COR-L47 (cell line): ENCODE measurements at places on chromosomes 7 and 10.
A peak's percentile ranks its signal among the peaks of the same experiment; 100 is the strongest.

- peak; percentile 47 for DNase-seq
Observed at GRCh38 chr10:3192856-3193635, 20.5 kb upstream of the PITRM1 start.

DNA sequence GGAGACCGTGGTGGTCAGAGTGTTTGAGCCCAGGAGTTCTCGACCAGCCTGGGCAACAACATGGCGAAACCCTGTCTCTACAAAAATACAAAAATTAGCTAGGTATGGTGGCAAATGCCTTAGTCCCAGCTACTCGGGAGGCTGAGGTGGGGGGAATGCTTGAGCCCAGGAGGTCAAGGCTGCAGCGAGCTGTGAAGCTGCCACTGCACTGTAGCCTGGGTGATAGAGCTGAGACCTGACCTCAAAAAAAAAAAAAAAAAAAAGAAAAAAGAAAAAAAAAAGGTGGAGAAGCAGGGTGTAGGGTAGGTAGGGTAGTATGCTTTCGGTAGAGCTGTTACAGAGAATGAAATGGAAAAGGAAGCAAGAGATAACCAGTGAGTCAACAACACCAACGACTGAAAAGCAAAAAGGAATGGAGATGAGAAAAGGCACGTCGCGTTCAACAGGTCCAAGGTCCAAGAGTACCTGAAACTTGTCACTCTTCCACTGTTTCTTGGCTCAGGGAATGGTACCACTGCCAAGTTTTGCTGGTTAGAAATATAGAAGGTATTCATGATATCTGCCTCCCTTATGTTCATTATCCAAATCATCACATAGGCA, 4.3 kb upstream of the RSBN1L start:
- no peak for DNase-seq

GRCh38 chr7:11751807-11752389, 80.1 kb downstream of the THSD7A start:
- DNase-seq: no peak

DNA sequence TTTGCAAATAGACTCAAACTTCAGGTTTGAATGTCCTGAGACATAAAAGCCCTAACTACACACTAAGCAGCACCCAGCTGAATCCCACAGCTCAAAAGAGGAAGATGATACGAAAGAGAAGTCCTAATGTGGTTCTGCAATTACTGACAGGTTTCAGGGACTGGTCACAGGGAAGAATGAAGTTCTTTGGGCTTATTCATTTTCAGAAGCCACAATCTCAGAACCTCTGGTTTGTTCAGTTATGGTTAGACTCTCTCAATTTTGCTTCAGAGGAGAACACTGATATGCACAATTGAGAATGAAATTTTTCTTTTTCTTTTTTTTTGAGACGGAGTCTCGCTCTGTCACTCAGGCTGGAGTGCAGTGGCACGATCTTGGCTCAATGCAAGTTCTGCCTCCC, 94.6 kb upstream of the FAM180A start:
- no peak for DNase-seq

DNA sequence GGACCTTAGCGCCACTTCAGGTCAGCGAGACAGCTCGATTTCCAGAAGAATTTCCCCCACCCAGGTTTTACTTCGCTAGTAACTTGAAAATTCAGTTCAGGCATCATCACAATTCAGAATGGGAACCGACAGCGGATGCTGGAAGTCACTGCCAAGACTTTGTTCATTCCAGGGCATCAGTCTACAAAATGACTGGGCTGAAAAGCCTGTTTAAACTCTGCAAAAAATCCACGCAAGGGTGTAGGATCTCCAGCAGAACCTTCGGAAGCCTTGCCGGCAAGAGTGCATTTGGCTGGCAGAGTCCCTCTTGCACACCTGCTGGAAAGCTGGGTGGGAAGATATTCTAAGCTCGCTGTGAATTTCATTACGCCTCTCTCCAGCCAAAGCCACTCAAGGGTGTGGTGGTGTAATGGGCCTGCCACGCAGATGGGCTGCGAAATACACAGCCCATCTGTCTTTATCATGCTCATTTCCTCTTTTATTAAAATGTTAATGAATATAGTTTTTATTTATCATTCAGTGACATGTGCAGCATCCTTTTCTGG, 672.0 kb upstream of the FOXK1 start:
- DNase-seq: no peak

GRCh38 chr7:121515630-121516401, 119.7 kb upstream of the FAM3C start:
- no peak for DNase-seq

DNA sequence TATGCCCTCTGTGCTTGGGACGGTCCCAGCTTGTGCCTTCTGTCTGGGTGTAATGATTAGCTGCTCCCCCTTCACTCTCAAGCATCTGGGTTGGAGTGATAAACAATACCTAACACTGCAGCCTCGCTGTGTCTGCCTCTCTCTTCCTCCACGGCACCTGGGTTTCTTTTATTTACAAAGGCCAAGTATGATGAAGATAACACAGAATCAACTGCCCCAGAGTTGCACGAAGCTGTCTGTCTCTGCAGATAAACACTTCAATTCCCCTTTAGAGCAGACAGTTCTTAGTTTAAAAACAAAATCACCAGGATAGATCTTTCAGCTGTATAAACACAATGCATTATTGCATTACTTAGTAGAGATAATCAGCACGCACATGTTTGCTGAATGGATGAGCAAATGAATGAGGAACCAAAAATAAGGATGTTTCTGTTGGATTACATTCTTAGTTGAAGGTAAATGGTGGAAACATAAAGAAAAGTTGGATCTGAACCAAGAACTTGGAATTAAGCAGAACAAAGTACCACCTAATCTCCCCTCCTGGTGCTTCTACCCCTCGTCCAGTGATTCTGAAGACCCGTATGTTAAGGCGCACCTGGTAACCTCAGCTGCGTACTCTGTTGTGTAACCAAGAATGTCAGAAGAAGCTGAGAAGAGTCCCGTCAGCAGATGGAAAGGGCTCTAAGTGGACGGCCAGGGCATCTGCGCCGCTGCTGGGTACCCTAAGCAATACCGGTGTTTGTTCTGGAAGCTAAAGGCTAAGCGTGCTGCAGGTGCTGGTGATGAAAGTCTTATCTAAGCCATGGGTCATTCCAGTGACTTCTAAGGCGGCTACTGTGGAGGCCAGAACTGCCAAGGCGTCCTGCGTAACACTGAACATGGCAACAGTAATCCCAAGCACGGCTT, 26.6 kb downstream of the INSIG1 start:
- no peak for DNase-seq

- DNase-seq: no peak
Observed at GRCh38 chr7:149261316-149261828, 624 bp upstream of the ZNF783 start.

GRCh38 chr7:93011351-93012294, 106.2 kb downstream of the SAMD9 start:
- DNase-seq: no peak
